ENCODE measurements at places on chromosomes 5 and 9.

DNA sequence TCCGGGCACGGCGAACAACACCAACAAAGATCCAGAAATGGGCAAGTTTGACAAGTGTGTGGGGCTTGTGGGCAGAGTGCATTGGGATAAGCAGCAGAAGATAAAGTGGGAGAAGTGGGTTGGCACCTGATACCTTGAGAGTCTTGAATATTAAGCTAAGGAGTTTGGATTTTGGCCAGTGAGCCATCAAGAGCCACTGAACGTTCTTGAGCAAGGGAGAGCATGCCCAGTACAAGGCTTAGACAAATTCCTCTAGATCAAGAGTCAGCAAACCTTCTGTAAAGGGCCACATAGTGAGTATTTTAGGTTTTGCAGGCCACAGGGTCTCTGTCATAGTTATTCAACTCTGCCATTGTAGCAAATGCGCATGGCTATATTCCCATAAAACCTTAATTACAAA is 26.6 kb upstream of the TRMT10B start:
- DNase-seq, result no peak

DNA sequence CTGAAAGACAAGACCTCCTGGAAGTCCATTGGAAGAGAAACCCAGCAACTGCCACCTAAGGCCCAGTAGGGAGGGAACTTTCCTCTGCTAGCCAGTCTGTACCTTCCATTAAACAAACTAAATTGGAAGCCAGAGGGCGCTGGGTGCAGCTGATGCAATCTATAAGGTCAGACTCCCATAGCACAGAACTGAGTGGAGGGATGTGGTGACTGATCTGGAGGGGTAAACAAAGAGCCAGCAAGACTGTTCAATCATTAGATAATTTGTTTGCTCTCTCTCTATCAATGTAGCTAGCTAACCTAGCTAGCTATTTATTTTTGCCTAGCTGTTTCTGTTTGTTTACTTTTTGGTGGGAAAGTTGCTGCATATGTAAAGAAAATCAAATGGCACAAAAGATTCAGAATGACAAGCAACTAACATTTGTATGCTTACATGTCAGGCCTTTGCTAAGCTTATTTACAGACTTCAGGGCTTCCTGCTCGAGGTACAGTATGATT is 291.8 kb upstream of the DAB2 start:
- DNase-seq, result peak; percentile 27

- DNase-seq, result no peak
Observed at GRCh38 chr9:90141723-90142122, 500.9 kb downstream of the DIRAS2 start.

GRCh38 chr5:111680737-111681413 is 76.1 kb downstream of the NREP start:
- no peak for DNase-seq

- DNase-seq, result no peak
Observed at GRCh38 chr5:41878173-41878572, 7.9 kb upstream of the OXCT1 start.

GRCh38 chr5:58737671-58738070 is 154.8 kb downstream of the RAB3C start:
- no peak for DNase-seq
